HepG2 (cell line): ENCODE measurements at places on chromosomes 12 and 14. TPM values are rescaled to one million over a fixed set of nuclear protein-coding genes. Genes with fewer than 3 reads are reported as not detected.

Gene OR4E2
- not detected in 2 replicates for total RNA-seq

- DNase-seq = no peak
Observed at GRCh38 chr14:90551733-90552464, 155.1 kb downstream of the CALM1 start.

Gene RFX4
- total RNA-seq = not detected in 2 replicates

DNA sequence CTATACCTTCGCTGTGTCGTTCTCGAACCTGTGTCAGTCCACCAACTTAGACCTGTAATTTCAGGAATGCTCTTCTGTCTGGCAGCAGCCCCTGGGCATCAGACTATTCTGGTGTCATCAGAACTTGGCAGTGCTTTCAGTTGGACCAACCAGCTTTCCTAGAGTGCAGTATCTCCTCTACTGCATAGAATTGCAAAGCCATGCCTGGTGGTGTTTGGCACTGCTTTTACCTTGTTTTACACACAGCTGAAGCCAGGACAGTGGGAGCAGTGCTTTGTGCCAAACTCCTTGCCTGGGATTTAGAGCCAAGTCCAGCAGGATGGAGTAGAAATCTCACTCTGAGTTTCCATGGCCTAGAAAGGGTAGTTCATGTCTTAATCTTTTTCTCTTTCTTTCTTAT, 1.5 kb downstream of the FLVCR2 start:
- no peak for DNase-seq
